GM20000 (cell line): ENCODE measurements at places on chromosomes 12 and 14.
A peak's percentile ranks its signal among the peaks of the same experiment; 100 is the strongest.

- DNase-seq, result peak; percentile 77
These were observed 50.4 kb downstream of the DYRK2 start for GRCh38 chr12:67698672-67699581.

DNA sequence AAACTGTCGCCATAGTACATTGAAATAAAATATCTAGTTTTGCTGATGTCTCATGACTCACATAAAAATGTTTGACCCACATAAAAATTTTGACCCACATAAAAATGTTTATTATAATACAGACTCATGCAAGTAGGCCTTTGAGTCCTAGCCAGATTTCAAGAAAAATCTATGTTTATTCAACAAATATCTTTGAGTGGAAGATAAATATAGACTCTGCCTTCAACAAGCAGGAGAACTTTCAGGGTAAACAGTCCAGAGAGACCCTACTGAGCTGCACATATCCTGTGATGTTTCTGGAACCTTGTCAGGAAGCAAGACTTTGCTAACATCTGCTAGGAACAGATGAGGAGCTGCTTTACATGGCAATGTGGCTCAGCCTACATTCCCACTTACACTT lies 283.1 kb downstream of the MDGA2 start:
- no peak for DNase-seq

- DNase-seq, result no peak
These were observed 65.6 kb downstream of the NTF3 start for GRCh38 chr12:5497329-5498053.

GRCh38 chr12:82207556-82207955 lies 150.6 kb downstream of the CCDC59 start:
- no peak for DNase-seq
